Activated gamma-delta T cell treated with anti-CD3 and anti-CD28 coated beads, Interleukin-2, amount 50 U/mL, for 16 hours (primary cell): ENCODE measurements at places on chromosomes 12 and 14.

DNA sequence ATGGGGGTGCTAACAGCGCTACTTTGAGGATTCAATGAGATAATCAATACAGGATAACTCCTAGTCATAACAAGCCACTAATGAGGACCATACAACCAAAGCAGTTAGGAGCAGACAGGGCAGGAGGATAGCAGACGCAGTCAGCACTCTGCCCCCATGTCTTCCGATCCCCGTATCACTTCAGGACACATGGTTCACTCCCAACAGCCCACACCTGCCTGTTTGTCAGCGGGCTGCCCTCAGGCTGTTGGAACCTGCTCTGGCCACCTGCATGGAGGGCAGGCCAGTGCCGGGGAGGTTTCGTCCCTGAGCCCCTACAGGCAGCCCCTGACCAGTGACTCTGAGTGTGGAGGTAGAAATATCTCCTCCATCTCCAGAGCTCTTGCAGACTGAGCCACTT, 37.1 kb upstream of the LTBP2 start:
- no peak for DNase-seq

DNA sequence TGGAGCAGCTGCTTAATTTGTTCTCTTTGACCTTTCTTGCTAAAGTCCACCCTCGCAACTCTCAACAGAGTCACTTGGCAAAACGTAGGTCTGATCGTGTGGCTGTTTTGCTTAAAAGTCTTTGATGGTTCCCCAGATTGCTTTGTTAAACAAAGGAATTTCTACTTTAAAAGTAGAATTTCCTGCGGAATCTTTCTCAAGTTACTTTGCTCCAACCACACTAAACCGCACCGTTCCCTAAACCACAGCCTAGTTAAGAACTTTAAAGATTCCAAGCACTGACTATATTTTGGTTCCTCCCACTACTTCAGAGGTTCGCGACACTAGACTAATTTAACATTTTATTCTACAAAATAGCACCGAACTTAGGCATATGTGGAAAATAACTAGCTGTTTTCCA, 114.8 kb upstream of the FGD4 start:
- no peak for DNase-seq

- no peak for DNase-seq
These were observed 2.3 kb downstream of the HIP1R start for GRCh38 chr12:122837306-122838265.

DNA sequence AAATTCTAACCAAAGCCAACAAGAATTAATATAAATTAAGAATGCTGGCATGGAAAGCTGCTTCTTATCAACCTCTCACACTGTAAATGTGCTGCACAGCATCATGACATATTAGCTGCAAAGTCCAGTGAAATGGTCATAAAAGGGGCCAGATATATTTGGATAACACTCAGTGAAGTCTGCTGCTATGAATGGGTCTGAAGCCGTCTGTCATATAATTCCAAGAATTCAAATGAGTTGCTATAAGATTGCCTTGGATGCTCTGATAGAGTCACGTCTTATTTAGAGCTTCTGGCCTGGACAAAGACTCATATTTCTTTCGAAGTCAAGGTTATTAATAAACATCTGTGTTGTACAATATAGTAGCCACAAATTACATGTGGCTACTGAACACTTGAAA, 54.3 kb upstream of the OVCH1 start:
- DNase-seq: no peak

- DNase-seq: no peak
These were observed 863.2 kb downstream of the LRFN5 start for GRCh38 chr14:42469637-42470426.

DNA sequence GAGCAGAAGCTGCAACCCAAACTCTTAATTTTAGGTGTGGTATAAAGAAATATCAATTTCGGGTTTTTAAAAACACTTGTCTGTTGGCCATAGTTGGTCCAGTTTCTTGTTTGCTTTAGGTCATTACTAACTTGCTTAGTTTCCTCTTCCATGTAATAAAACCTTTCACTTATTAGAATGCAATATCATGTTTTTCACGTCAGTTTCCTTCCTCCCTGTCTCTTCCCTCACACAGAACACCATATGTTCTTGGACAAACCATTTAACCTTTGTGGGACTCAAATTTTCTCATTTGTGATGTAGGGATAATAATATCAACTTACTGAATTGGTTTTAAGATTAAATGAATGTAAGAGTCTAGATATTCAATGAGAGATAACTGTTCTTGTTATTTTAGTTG, 22.9 kb downstream of the PMCH start:
- no peak for DNase-seq

GRCh38 chr14:72889366-72889765, 4.5 kb downstream of the DPF3 start:
- no peak for DNase-seq

- no peak for DNase-seq
These were observed 135.5 kb downstream of the PAWR start for GRCh38 chr12:79555028-79555925.

- DNase-seq: no peak
These were observed 91.2 kb downstream of the RGS6 start for GRCh38 chr14:72023128-72024042.

- DNase-seq: no peak
These were observed 297.5 kb downstream of the RPAP3 start for GRCh38 chr12:47408171-47408871.

DNA sequence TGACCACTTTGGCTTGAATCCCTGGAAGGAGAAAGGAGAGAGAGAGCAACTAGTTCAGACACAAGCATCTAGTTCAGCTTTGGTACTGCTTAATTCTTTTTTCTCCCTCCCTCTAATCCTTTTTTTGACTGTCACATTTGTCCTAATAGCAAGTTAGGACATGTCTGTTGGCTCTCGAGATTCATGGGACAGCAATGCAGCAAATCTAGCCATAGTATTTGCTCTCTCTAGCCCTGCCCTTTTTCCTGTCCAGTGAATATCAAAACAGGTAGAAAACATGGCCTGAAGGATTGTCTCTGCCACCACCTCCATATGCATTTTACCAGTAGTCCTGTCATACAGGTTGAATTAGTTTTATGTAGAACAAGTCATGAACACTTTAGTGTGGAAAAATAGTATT, 116.4 kb downstream of the PTPRB start:
- no peak for DNase-seq

DNA sequence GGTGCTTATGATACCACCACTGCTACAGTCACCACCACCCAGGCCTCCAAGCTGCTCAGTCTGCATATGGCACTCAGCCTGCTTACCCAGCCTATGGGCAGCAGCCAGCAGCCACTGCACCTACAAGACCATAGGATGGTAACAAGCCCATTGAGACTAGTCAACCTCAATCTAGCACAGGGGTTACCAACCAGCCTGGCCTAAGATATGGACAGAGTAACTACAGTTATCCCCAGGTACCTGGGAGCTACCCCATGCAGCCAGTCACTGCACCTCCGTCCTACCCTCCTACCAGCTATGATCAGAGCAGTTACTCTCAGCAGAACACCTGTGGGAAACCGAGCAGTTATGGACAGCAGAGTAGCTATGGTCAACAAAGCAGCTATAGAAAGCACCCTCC, 55.1 kb downstream of the BRMS1L start:
- DNase-seq: no peak

DNA sequence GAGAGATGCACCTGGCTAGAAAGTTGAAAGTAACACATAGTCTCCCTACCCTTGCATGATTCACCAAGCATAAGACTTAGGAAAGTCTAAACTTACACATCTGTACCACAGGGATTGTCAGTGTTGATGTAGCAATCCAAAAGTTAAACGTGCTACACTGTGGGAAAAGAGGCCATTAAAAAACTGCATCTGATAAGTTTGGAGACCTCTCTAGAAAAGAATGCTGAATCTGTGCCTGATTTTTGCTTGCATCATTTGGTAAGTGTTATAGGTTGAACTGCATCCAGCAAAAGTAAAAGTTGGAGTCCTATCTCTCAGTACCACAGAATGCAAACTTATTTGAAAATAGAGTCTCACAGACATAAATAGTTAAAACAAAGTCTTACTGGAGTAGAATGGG, 126.6 kb downstream of the SLC6A15 start:
- no peak for DNase-seq

DNA sequence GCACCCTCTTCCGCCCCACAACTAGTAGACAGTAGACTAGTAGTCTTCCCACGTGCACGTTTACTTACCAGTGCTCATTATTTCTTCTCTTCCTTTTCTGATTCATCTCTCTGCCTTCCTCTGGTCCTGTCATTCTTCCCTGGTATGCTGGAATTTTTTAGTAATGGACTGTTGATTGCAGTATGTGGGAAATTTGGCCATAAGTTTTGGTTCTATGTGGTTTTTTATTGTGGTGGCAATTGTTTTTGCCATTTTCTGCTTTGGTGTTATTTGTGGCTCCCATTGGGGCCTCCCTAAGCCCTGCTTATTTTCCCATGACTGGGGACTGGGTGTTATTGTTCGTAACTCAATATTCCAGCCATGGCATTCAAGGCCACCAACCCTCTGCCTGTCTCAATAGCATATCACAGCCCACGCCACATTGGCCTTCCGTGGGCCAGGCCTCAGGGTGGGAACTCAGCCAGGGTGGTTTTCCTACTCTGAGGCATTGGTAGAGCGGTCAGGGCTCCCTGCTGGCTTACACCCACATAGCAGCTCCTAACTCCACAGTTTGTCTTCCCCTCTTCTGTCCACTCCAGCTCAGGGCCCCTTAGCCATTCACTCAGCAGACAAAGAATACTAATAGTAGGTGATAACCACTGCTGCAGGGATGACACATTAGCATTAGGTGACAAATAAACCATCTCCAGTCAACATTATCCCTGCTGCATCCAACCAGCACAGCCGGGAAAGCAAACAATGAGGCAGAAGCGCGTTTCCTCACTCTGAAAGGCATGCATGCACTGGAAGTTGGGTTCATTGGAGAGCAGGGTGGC, 321.5 kb downstream of the CACNA1C start:
- no peak for DNase-seq

GRCh38 chr12:81370456-81370855, 292.6 kb downstream of the ACSS3 start:
- DNase-seq: no peak

DNA sequence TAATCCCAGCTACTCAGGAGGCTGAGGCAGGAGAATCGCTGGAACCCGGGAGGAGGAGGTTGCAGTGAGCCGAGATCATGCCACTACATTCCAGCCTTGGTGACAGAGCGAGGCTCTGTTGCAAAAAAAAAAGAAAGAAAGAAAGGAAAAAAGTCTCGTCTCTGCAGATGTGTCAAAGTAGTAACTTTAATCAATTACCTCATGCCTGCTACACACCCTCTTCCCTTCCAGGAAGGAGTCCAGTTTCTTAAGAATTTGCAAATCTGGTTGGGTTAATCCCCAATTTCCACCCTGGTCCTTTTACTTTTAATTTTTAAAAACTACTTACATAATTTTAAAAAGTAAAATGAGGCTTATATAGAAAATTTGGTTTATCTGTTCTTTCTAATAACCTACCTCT, 234.5 kb upstream of the KITLG start:
- DNase-seq: no peak

- DNase-seq: no peak
These were observed 1027.6 kb downstream of the BCL11B start for GRCh38 chr14:98244162-98244948.

GRCh38 chr14:55583942-55584468, 4.0 kb downstream of the KTN1 start:
- DNase-seq: no peak

DNA sequence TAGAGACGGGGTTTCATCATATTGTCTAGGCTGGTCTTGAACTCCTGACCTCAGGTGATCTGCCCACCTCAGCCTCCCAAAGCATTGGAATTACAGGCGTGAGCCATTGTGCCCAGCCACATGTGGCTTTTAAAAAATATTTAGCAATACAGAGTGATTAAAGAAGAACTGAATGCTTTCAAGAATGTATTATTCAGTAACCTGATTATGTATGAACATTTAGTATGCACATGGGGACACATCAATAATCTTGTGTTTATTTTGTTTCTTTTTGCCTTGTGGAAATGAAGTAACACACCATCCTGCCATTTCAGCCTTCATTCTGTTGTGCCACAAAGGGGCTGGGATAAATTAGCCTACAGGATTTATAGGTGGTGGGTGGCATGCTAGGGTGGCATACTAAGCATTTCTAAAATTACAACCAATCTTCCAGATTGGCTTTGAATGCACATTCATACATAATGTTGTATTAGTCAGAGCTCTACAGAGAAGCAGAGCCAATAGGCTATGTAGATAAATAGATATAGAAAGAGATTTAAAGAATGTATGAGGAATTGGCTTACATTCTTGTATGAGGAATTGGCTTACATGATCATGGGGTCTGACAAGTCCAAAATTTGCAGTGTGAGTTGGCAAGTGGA, 25.5 kb upstream of the TXNRD1 start:
- DNase-seq: no peak

GRCh38 chr14:54931598-54932340, 29.1 kb upstream of the GCH1 start:
- no peak for DNase-seq

- no peak for DNase-seq
These were observed 78.7 kb downstream of the PRORP start for GRCh38 chr14:35201066-35201465.

DNA sequence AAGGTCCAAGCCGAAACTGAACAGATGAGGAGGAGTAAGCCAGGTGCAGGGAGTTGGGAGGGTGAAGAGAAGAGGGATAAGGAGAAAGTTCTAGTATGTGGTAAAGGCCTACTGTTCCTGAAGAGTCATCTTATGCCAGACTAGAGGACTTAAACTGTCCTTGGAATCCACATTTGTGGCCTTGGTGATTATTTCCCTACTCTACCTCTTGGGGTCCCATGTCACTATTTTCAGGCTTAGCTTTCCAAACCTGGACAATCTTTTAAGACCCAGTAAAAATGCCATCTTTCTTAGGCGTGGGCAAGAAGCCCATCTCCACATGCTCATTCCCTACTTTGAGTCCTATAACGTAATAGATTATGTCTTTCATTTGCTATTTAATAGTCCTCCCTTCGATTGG, 40.1 kb upstream of the CRY1 start:
- DNase-seq: no peak

DNA sequence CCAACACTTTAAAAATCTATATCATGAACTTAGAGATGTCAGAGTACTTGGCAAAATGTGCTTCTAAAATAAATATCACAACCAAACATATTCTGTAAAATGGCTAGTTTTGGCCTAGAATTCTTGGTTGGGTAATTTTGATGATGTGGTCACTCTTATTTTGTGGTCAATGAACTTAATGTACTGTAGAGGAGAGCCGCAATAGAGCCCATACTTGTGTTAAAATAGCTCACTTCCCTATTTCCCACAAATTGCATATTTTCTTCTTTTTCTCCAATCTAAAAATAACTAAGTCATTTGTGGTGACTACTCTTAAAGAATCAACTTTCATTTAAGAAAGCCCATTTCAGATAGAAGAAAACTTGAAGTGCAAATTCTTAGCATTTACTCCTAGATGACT, 619.4 kb downstream of the CCER1 start:
- no peak for DNase-seq

DNA sequence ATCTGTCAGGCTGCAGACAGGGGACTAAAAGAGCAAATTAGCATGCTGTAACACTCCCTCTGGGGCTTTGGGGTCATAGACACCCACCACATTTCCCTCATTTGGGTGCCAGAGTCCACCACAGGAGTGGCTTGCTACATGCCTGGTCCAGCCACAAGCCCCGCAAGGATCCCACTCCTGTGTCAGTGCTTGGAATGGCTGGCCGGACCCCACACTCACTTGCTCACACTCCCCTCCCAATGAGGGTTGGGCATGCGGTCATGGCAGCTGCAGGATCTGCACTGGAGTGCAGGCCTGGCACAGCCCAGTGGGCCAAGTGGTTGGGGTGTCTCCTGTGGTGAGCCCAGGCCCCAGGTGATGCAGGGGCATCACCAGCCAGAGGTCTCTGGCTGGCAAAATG, 59.9 kb downstream of the TSPAN19 start:
- no peak for DNase-seq

GRCh38 chr12:5294274-5295070, 137.4 kb upstream of the NTF3 start:
- DNase-seq: no peak
